ENCODE measurements at places on chromosomes 5 and 9. TPM values are rescaled to one million over a fixed set of nuclear protein-coding genes. Genes with fewer than 3 reads are reported as not detected.
A peak's percentile ranks its signal among the peaks of the same experiment; 100 is the strongest.

Gene SAPCD2
- 15.8 TPM for total RNA-seq

- peak; percentile 27 for DNase-seq
These were observed 248.0 kb downstream of the DRD1 start for GRCh38 chr5:175195698-175196656.

GRCh38 chr5:141995656-141996055, 17.2 kb downstream of the GNPDA1 start:
- no peak for DNase-seq

- DNase-seq, result no peak
These were observed 12.4 kb downstream of the PMPCA start for GRCh38 chr9:136422876-136423275.

DNA sequence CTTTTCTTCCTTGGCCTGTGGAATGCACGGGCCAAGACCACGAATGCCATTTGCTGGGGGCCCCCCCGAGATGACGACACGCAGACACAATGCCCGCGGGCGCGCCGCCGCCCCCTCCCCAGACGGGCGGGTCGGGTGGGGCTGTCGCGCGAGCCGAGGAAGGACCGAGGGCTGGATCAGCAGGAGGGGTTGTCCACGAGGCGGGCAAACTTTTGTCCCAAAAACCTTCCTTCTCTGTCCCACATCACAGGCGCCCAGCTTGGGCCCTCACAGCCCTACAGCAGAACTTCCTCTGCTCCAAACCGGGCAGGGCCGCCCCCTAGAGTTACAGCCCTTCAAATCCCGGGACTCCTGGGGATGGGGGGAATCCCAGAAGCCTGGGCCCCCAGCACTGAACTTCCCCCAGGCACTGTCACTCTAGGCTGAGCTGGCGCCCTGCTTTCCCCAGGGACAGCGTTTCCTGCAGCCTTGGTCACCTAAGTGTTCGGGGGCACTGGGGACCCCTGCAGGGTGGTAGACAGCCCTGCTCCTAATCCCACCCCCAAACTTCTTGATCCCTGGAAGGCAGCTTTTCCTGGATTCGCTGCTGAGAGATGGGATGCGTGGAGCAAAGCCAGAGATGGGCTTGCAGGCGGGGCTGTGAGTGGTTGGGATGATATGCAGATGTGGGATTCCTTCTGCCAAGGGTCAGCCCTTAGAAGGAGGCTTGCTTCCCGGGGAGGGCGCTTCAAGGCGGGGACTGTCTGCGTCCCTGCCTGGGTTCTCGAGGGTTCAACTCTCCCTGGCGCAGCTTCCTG, 980 bp downstream of the COL5A1 start:
- DNase-seq, result peak; percentile 79

Gene FSTL4
- not detected for total RNA-seq

Gene PCDHGC5
- total RNA-seq, result 2.6 TPM

- no peak for DNase-seq
These were observed 413.5 kb upstream of the SMC2 start for GRCh38 chr9:103680581-103680980.

DNA sequence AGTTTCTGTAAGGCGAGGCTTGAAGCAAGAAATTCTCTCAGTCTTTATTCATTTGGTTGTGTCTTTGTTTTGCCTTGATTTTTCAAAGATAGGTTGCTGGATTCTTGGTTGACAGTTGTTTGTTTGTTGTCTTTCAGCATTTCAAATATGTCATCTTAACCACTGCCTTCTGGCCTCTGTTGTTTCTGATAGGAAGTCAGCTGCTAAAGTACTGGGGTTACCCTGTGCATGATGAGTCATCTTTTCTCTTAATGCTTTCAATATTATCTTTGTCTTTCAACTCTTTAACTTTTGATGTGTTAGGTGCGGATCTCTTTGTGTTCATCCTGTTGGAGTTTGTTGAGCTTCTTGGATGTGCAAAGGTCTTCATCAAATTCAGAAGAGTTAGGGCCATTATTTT, 1571.3 kb downstream of the MAT2B start:
- no peak for DNase-seq

Gene AFF4
- 87.9 TPM for total RNA-seq

GRCh38 chr9:95755421-95755730, 120.1 kb upstream of the ERCC6L2 start:
- DNase-seq, result no peak

- no peak for DNase-seq
These were observed 55.6 kb downstream of the S1PR3 start for GRCh38 chr9:89046832-89047231.

Gene FKBP15
- total RNA-seq, result 28.2 TPM

DNA sequence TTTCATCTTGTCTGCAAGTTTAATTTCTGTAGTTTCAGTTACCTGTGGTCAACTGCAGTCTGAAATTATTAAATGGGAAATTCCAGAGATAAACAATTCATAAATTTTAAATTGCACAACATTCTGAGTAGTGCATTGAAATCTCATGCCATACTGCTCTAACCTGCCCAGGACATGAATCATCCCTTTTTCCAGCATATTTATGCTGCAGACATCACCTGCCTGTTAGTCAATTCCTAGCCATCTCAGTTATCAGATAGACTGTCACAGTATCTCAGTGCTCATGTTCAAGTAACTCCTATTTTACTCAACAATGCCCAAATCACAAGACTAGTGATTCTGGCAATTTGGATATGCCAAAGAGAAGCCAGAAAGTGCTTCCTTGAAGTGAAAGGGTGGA, 223.0 kb upstream of the GRIA1 start:
- DNase-seq, result no peak

- no peak for DNase-seq
These were observed 310.0 kb downstream of the ASTN2 start for GRCh38 chr9:117104716-117105495.

DNA sequence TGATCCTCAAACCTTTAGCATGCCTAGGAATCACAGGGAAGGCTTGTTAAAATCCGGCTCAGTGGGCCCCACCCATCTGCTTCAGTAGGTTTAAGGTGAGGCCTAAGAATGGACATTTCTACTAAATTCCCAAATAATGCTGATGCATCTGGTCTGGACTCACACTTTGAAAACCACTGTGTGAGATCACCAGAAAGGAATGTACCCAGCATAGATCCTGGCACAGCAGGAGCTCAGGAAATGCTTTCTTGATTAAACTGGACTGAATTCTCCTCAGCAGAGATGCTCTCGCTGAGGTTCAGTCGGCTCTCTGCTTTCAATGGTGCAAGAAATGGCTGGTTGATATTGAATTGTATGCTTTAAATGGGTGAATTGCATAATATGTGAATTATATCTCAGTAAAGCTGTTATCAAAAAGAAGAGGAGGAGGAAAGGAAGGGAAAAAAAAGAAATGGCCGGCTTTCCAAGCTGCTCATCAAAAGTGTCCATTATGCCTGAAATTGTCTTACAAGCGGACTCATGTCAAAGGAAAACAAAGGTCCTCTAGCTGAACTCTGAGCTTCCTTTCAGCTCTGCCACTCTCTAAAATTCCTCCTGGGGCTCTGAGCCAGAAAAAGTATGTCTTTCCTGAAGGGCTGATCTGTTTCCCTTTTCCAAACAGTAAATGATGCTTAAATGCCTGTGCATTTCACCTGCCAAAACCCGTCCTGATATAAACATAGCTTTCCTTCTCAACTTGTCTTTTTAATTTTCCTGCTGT, 77.6 kb upstream of the SAP30L start:
- DNase-seq, result peak; percentile 91

GRCh38 chr5:132263548-132264261, 6.2 kb downstream of the PDLIM4 start:
- peak; percentile 85 for DNase-seq

GRCh38 chr5:38926121-38926520, 80.3 kb downstream of the OSMR start:
- DNase-seq, result peak; percentile 62

- peak; percentile 87 for DNase-seq
These were observed 663.2 kb upstream of the RGMB start for GRCh38 chr5:98110282-98110691.

- DNase-seq, result peak; percentile 18
These were observed 50.2 kb upstream of the ACTBL2 start for GRCh38 chr5:57532513-57533497.

GRCh38 chr9:18922161-18922885, 110.7 kb downstream of the SAXO1 start:
- no peak for DNase-seq

DNA sequence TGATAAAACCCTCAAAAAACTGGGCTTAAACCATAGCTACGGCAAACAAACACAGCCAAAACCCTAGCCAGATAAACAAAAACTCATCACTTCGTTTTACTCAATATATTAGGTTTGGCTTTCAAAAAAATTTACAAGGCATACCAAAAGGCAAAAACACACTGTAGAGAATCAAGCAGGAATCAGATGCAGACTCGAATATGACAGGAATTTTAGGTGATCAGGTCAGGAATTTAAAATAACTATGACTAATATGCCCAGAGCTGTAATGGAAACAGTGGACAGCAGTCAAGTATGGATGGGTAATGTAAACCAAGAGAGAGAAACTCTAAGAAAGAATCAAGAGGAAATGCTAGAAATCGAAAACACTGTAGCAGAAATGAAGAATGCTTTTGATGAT, 26.5 kb upstream of the DOCK2 start:
- peak; percentile 79 for DNase-seq

GRCh38 chr5:1521671-1522600, 1.8 kb downstream of the LPCAT1 start:
- DNase-seq, result peak; percentile 61

- no peak for DNase-seq
These were observed 87.9 kb upstream of the IFNK start for GRCh38 chr9:27436234-27436633.

DNA sequence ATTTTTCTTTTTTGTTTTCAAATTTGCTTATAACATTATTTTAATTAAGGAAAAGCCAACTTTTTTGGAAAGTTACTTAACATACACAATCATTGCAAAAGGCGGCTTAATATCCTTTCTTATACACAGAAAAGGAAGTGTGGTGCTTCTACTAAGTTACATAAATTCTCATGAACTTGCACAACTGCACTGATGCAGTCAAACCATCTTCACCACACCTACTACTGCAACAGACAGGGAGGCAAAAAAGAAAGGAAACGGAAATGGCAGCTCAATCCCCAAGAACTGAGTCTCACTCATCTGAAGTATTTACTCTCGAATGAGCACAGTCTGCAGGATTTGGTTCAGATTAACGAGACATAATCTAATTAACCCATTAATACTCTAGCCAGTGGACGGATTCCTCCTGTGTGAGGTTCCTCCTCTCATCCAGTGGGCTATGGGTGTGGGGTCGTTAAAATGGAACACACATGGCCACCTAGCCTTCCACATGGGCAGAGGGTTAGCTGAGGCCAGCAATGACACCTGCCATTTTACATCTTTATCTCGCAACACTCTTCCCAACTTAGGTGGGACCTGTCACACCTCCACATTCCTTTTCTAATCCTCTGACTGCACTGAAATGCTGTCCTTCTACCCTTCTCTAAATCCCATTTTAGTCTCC, 30.0 kb downstream of the GOLM1 start:
- DNase-seq, result no peak

GRCh38 chr5:91065496-91065895, 317.6 kb downstream of the ARRDC3 start:
- no peak for DNase-seq

GRCh38 chr9:5041390-5042115, 56.5 kb downstream of the JAK2 start:
- DNase-seq, result no peak

- DNase-seq, result no peak
These were observed 22.8 kb upstream of the NDST1 start for GRCh38 chr5:150484964-150485692.

GRCh38 chr5:34771076-34771475, 67.9 kb upstream of the TTC23L start:
- no peak for DNase-seq

DNA sequence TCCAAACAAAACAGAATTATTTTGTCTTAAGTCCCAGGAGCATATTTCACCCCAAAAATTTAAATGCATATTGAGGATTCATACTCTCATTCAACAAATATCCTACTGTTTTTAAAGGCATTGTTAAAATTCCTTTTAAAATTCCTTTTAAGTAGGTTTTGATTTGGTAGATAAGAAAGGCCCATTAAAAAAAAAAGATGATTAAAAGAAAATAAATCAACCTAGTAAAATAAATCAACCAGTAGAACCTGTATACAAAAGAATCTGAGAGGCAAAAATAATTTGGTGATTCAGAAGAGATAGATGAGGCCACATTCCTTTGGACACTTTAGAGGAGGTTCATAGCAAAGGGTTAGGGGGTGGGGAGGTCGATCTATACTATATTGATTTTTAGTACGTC, 585.3 kb upstream of the TLE4 start:
- peak; percentile 52 for DNase-seq

DNA sequence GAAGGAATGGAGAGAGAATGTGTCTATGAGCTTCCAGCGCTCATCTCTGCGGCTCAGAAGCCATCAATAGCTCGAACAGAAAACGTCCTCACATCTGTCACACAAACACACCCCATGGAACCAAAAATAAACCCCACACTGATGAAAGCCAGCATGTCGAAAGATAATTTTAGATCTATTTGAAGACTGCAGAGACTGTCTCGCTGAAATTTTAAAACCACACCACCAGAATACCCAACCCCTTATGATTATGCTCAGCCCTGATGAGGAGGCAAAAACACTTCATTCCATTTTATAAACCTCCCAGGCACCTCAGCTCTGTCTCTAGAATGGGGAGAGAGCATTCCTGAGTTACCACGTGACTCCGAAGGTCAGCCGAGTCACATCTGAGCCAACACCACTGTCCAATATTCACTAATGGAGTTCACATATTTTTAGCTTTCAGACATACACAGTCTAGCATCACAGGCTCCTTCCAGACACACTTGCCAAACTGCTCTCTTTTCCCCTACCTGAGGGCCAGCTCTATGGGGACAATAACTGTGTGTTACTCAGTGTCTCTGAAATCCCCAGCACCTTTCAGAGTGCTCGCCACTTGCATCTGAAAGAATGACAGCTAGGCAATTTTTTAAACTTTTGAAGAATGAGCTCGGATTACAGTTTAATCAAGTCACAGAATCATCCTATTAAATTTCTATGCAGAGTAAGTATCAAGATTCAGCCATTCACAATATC, 63.2 kb downstream of the SERINC5 start:
- DNase-seq, result peak; percentile 28

Gene C8G
- not detected for total RNA-seq

DNA sequence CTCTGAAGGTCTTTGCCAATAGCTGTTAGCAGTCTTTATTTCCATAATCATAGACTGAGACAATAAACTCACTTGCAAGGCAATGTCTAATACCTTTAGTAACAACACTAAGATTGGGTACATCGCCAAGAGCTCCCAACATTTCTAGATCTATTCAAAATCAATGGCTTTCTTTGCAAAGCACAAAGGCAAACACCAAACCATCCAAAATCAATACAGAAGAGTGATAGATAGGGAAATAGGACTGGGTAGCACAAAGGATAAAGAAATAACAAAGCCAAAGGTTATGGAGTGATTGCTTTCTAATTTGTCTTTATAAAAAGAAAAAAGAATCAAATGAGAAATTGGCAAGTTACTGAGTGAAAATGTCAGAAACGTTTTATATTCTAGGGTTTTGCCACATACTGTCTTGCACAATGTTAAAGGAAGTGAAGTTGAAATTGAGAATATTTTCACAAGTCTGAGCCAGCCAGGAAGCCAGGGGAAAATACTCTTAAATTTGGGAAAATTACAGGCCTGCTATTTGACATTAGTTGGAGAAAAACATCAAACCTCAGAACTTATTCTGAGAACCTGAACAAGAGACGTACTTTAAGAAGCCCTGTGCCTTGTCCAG, 53.3 kb upstream of the LHFPL2 start:
- no peak for DNase-seq

- no peak for DNase-seq
These were observed 84.9 kb downstream of the SLCO4C1 start for GRCh38 chr5:102211165-102211564.
